ENCODE measurements at places on chromosomes 2 and 18.

DNA sequence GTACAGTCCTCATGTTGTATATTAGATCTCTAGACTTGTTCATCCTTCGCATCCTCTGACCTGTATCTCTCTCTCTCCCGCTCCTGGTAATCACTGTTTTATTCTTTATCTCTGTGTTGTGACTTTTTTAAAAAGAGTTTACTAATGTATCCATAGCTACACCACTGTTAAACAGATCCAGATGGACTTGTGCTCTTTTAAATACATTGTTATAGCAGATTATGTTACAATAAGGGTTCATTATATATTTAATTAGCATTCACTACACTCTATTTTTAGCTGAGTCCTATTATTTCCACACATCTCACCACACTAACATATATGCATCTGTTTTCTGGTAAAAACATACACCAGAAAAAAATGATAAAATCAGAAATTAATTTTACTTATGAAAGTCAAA, 90.5 kb downstream of the RBM43 start:
- no peak for DNase-seq

GRCh38 chr2:211845338-211846035, 693.1 kb downstream of the ERBB4 start:
- no peak for DNase-seq

DNA sequence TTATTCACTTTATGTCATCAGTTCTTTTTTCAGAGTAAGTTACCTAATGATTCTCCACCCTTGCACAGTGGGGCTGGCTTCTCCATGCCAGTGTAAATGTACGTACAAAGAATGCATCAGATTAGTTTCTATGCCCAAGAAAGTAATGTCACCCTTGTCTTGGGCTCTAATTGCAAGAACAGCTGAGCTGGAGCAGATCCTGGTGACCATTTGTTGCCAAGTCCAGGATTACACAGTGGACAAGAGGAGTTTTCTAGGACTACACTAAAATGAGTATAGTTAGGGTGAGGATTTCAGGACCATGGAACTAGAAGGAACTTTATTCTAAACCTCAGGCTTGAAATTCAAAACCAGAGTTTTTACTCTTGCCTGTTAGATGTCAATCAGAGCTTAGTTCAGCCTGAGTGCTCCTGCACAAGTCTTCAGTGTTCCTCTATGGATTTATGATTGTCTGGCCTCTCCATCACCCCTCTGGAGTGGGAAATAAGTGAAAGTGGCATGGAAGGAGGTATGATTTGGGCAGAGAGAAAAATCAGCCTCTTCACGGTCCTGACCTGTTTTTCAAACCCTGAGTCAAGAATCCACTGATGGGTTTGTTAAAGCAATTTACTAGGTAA, 29.8 kb downstream of the PCBP1 start:
- no peak for DNase-seq

- no peak for DNase-seq
Observed at GRCh38 chr18:80124131-80124530, 15.1 kb downstream of the ADNP2 start.

GRCh38 chr2:3601561-3602271, 6.8 kb downstream of the COLEC11 start:
- no peak for DNase-seq

GRCh38 chr2:181471783-181472182, 14.6 kb downstream of the ITGA4 start:
- no peak for DNase-seq

GRCh38 chr2:180057706-180058412, 50.8 kb upstream of the CWC22 start:
- no peak for DNase-seq

- DNase-seq, result no peak
Observed at GRCh38 chr18:45976974-45977373, 9.8 kb upstream of the EPG5 start.

- peak; percentile 9 for DNase-seq
Observed at GRCh38 chr2:216015722-216016464, 2.5 kb upstream of the MREG start.

DNA sequence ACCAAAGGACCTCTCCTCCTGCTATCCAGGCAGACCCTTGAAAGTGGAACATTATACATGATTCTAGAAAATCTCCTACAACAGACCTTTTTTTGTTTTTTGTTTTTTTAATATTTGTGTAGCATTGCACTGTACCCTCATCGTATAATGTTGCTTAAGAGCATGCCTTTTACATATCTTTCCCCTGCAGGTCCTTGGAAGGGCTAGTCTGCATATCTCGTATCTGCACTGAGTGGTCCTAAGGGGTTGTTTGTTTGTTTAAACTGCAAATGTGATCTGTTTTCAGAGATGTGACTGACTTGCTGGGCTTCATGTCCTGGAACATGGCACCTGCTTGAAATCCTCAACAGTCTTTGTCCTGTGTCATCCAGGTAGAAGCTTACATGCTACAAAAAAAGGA, 204.1 kb downstream of the FAM210A start:
- no peak for DNase-seq

DNA sequence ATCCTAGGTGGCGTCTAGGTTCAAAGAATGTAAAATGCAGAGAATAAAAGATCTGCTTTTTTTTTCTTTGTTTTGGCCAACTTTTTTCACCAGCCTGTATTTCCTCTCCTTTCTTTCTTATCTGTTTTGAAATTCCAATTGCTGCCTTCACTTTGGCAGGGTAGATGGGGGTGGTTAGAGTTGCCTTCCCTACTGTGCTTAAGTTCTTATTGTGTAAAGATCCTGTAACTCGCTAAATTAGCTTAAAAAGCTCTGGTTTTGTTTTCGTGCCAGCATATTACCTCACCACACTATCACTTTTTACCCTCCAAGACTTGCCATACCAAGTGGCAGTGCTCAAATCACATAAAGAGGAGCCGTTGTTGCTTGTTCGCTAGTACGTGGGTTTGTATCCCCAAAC, 921.7 kb downstream of the DPP10 start:
- no peak for DNase-seq
